ENCODE measurements at places on chromosomes 5 and 9. TPM values are rescaled to one million over a fixed set of nuclear protein-coding genes. Genes with fewer than 3 reads are reported as not detected.

GRCh38 chr5:66821688-66822429 is 225.7 kb downstream of the MAST4 start:
- no peak for DNase-seq

Gene GABRA6
- not detected for total RNA-seq

- no peak for DNase-seq
Observed at GRCh38 chr9:128206916-128207910, 4.0 kb downstream of the DNM1 start.

Gene PRR16
- total RNA-seq = 16.0 TPM

- DNase-seq = no peak
Observed at GRCh38 chr5:169873642-169874041, 106.7 kb downstream of the INSYN2B start.

DNA sequence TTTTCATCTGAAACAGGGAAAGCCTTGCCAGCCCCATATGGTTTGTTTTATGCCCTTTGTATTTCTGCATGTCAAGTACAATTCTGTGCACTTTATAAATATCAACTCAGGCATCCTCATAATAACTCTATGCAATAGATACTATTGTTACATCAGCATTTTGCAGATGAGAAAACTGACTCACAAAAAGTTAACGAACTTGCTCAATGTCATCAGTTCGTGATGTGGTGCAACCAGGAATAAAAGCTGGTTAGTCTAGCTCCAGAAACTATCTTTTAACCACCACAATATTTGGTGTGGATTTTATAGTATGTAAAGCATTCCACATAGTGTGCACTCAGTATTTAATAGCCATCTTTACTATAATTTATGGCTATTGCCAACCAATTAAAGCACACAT is 134.9 kb downstream of the MRPS30 start:
- DNase-seq = no peak

Gene SMIM27
- total RNA-seq = 2.0 TPM

All from SJSA1 (cell line).